ENCODE measurements at places on chromosomes 5 and 9.

DNA sequence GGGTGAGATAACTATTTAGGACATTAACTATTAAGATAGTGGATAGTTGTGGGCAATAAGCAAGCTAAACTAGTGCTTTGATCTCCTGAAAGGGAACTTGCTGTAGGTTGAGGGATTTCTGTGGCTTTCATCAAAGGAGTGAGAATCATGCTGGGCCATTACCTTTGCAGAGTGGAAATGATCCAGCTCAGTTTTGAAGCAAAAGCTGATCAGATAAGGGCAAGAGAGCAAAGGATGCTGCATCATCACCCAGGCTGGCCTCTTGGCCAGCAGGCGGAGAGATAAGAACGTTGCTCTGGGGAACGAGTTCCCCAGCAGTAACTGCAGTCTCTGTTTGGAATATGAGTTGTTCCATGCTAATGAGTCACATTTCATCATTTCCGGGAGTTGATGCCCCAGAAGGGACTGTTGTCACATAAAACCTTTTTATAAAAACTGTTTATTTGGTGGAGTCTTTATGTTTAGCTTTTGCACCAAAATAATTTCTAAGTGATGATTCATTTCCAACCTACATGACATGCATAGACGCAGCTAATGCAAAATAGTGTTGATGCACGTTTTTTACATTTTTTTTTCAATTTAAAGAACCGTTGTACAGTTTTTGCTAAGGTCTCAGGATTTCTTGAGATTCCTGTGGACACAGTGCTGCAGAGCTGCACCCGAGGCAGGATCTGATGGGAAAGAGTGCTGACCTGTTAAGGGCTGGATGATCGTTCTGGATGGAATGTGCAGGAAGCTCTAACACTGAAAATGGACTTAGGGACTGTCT is 99.3 kb downstream of the ACTBL2 start:
- DNase-seq, result no peak

GRCh38 chr5:45402804-45403455 is 293.2 kb downstream of the HCN1 start:
- DNase-seq, result no peak

DNA sequence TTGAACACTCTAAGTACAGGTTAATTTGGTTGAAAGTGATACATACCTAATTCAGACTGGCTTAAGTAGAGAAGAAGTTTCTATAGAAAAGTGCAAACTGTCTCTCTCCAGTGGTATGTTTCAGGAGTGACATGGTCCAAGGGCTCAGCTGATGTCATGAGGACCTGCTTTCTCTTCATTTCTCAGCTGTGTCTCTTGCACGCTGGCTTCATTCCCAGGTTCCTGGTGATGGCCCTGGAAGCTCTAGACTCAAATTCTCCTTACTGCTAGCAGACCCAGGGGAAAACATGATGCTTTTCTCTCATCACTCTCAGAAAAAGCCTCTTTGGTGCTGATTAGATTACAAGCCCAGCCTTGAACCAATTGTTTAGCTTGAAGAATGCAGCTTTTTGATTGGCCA is 211.9 kb upstream of the CLINT1 start:
- no peak for DNase-seq

DNA sequence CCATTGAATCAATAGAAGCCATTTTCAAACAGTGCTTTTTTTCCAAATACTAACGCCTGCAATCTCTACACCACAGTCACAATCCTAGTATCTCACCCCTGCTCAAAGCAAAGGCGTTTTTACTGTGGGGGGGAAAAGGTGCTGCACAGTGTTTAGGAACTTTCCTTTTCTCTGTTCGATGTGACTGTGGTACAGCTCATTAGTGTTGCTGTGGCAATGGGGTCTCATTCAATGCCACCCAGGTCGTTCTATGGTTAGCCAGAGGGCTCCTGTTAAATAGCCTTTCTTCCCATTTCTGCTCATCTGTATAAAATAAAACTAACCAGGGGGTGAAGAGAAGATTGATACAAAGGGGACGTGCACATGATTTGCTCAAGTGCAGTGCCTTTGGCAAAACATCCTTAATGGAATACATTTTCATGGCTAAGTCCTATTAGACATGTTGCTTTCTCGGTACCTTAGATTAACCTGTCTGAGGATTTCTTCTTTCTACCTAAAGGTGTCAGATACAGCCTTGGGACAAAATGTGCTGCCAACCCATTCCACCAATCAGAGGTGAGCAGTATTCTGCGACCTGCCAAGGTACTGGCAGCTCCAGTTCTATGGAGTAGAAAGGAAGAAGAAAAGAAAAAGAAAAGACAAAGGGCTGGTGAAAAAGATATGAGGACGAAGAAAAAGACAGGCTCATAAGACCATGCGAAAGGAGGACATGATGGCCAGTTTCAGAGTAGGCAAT is 651.4 kb upstream of the DMAC1 start:
- no peak for DNase-seq
